ENCODE measurements at places on chromosomes 12 and 14.
A peak's percentile ranks its signal among the peaks of the same experiment; 100 is the strongest.

DNA sequence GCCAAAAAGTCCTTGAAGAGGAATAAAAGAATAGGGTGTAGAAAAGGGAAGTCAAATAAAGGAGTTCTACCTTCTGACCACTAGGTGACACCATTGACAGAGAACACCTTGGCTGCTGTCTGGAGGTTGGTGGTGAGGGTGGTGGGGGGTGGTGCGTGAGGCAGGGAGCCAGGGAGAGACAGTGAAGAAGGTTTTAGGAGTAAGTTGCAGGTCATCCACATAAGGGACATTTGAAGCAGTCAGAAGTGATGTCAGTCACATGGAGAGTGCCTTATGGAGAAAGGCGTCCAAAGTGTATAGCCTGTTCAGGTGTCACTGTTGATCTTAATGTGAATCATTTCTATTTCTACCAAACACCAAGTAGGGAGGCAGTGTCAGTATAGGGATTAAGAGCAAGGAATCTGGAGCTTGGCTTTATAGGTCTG, 279.3 kb upstream of the DDHD1 start:
- DNase-seq = no peak

DNA sequence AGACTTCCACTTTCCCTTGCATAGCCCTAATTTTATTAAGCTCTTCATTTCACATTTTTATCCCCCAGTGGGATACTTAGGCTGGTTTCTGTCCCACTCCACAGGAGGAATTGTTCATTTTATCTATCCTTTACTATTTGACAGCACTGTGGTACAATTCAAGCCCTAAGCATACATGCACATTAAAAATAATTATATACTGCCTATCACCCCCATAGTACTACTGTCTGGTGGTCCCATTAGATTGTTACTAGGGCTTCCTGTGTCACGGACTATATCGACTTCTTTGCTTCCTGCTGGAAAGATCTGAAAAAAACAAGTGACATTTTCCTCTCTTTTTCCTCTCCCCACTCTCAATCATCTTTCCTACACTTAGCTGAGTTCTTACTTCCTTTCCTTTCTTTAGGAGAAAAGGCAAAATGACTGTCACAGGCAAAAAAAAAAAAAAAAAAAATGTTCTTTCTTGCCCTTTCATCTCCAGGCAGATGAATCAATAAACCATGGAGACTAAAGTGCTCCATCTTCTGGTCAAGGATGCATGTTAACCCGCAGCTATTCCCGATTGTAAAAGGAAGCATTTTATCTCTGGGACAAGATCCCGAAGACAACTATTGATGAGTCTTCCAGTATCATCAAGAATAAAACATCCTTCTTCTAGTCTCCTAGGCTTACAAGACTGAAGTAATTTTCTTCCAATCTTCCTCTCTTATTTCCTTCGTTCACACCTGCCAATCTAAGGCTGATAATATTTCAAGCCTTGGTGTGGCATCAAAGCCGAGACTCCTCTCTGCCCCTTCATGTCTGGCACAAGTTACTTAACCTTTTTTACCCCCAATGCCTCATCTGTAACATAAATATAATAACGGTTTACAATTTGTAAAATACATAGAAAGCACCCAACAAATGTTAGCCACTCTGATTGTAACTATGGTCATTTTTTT, 94.4 kb upstream of the PLEKHG7 start:
- no peak for DNase-seq

- no peak for DNase-seq
These were observed 286.8 kb downstream of the LRIG3 start for GRCh38 chr12:58633479-58633878.

- peak; percentile 24 for DNase-seq
These were observed 84.2 kb downstream of the GCH1 start for GRCh38 chr14:54818201-54819133.

GRCh38 chr12:18432206-18432605, 170.9 kb downstream of the PIK3C2G start:
- no peak for DNase-seq

GRCh38 chr14:67172056-67172455, 17.2 kb upstream of the GARIN2 start:
- DNase-seq = no peak

DNA sequence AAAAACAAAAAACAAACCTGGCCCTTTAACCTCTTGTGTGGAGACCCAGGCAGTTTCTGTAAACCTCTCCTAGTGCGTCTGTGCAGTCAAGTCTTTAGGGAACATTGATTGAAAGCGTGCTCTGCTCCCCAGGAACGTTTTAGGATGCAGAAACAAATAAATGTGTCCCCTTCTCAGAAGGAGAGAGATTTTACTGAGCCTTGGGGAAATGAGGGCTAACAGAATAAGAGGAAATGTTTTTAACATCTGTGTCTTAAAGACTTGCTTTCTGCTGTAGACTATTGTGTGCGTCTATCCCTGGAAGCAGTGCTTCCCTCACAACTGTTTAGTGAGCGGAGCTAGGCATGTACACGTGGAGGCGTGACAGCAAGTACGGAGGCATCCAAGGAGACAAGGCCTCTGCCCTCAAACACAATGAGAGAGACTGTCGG, 54.3 kb downstream of the TECPR2 start:
- DNase-seq = no peak

- DNase-seq = peak; percentile 50
These were observed 5.5 kb downstream of the ZFP36L1 start for GRCh38 chr14:68787092-68787992.

DNA sequence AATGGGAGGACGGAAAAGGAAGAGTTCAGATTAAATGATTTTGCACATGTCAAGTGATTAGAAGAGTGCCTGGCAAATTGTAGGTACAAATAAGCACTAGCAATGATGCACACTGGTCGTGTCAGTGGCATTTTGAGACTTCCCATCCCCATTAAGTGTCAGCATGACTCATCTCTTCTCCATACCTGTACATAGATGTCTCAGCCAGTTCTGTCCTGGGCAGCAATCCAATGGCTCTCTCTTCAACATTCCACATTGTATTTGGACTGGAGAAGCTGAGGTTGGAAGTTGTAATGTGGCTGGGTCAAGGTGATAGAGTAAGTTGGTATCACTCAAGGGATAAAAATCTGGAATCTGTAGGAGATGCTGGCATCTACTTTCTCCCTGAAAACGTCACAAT, 742.7 kb downstream of the VRK1 start:
- DNase-seq = no peak

- DNase-seq = peak; percentile 10
These were observed 78.7 kb downstream of the NEDD1 start for GRCh38 chr12:96985515-96986362.

DNA sequence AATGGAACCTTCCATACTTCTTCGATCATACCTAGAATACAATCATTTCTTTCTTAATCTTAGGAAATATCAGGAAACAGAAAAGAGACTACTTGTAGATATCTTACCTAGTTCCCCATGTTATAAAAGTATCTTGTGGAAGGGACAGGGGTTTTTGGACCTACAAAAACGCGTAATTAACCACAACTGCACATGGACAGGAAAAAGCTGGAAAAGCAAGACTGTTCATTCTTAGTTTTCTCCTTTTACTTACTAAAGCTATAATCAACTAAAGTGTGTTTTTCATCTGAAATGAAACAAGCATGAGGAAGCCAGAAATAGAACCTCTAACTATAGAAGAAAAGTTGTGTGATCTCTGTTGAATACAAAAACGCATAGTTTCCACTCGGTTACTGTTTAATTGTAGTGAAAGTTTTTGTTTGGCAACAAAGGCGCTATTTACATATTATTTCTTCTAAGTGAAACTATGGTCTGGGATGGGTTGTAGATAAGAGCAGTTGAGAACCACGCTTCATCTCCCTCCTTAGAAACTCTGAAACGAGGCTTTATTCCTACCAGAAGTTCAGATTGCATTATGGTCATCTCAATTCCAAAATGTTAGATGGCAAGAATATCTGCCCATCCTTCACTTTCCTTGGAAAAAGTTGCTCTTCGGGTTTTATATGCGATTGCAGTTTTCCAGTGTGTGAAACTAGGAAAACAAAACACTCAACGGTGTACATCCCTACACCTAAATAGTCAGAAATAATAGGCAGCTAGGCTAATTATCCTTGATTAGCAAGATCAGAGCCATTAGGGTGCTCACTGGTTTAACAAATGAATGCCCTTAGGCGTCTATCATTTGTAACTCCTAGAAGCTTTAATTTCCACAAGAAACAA, 1.1 kb downstream of the BCAT1 start:
- no peak for DNase-seq

DNA sequence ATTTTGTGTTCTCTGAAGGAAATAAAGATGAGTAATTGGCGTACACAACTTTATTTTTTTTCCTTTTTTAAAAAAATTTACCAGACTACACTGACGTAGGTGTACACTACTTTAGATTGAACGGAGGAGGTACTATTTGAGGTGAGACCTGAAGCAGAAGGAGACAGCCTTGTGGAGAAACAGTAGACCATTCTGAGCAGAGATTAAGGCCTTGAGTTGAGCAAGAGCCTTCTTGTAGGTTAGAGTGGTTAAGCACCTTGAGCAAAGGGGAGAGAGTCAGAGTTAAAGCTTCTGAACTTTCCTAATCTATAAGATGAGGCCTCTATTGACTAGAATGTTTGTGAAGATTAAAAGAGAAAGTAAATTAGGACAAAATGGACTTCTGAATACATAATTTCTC, 2.5 kb downstream of the LEMD3 start:
- no peak for DNase-seq

DNA sequence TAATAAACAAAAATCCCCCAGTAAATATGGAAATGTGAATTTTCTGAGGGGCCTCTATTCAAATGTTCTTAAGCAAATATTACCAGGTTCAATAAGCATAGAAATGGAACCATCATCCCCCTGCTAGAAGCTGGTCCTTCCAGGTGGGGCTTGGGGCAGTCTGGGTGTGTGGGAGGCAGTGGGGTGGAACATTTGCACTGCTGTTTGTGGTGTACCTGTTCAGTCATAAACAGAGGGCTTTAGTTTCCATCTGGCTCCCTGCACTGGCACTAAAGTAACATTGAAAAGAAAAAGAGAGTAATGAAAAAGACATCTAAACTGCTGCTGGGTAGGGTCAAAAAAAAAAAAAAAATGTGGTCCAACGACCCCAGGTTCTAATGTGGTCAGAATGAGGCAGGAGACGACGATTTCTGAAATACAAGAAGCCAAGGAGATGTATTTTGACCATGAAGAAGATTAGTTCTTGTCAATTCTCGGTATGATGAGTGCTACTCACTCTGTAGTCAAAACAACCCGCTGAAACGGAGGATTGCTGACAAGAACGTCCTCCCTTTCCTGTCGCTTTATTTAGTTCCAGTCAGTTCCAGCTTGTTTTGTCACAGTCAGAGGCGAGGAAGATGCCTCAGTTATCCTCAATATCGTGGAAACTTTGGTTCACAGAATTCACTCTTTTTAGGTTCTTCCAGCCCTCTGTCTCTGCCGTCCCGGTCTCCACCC, 44.2 kb upstream of the MANSC4 start:
- no peak for DNase-seq

- DNase-seq = peak; percentile 59
These were observed 43.4 kb downstream of the ELK3 start for GRCh38 chr12:96237465-96238077.

- no peak for DNase-seq
These were observed 47.8 kb upstream of the KIF21A start for GRCh38 chr12:39490500-39491282.

- no peak for DNase-seq
These were observed 9.1 kb downstream of the FAM181A start for GRCh38 chr14:93936245-93936644.

GRCh38 chr12:116026346-116026745, 251.1 kb downstream of the MED13L start:
- no peak for DNase-seq

- DNase-seq = no peak
These were observed 1.1 kb upstream of the SENP1 start for GRCh38 chr12:48106681-48107613.

DNA sequence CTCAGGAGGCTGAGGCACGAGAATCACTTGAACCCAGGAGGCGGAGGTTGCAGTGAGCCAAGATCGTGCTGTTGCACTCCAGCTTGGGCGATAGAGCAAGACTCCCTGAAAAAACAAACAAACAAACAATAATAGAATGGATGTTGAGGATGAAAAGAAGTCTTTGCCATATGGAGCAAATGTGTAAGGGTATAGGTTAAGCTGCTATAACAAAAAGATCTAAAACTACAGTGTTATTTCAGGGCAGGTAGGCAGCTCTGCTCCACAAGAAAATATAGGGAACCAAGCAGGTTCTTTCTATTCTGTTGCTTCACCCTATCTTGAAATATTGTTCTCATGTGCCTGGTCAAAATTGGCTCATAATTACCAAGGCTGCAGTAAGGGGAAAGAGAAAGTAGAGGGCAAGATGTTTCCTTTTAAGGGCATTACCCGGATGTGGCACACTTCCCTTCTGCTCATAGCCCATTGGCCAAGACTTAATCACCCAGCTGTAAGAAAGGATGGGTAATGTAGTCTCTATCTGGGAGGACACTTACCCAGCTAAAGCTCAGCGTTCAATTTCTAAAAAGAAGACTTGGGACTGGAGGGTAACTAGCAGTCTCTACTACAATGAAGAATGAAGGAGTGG, 23.5 kb downstream of the SDSL start:
- DNase-seq = no peak

- no peak for DNase-seq
These were observed 15.7 kb upstream of the ANO2 start for GRCh38 chr12:5960783-5961182.

GRCh38 chr12:132623072-132623869, 4.7 kb downstream of the P2RX2 start:
- DNase-seq = no peak

DNA sequence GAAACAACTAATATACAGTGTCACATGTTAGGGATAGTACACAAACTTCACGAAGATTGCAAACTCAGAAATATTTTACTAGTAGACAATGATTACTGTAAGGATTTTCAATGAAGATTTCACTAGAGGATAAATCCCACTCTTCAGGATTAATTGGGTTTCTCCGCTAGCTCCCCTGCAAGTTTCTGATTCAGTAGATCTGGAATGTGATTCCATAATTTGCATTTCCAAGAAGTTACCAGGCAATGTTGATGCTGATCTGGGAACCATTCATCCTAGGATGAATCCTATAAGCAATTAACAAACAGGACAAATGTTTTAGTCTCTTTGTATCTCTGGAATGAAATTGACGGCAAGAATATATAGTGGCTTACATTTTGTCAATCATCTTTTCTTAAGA, 272.4 kb downstream of the ALX1 start:
- no peak for DNase-seq

DNA sequence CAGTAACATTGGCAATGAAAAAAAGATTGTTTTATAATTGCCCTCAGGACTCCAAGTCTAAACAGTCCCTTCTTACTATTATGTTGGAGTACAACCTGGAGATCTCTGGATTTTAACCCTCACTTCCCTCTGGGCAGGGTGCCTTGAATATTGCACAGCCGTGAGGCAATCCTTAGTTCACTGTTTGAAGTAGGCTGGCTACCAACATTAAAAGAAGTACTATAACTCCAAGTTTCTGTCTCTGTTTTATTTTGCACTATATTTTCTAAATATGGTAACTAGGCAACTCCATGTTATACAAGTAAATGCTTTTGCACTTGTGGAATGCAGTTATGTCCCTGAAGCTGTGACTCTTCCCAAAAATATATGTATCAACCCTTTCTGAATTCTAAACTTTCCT, 490.7 kb downstream of the EGLN3 start:
- peak; percentile 44 for DNase-seq

Data from transverse colon (tissue), 4 donors.